ENCODE measurements at places on chromosomes 5 and 9. TPM values are rescaled to one million over a fixed set of nuclear protein-coding genes. Genes with fewer than 3 reads are reported as not detected.

The PDGFRB gene
- 27.1 TPM for total RNA-seq

GRCh38 chr5:64165500-64166200, at the start of gene RNF180:
Gene RNF180, plus strand, starts transcription at chr5:64165843. Its CDS starts 34,965 bp downstream, at chr5:64200808.
- peak; percentile 48 for DNase-seq

- no peak for DNase-seq
These were observed 48.4 kb downstream of the GALNT10 start for GRCh38 chr5:154238776-154239481.

The MEIKIN gene
- not detected for total RNA-seq

DNA sequence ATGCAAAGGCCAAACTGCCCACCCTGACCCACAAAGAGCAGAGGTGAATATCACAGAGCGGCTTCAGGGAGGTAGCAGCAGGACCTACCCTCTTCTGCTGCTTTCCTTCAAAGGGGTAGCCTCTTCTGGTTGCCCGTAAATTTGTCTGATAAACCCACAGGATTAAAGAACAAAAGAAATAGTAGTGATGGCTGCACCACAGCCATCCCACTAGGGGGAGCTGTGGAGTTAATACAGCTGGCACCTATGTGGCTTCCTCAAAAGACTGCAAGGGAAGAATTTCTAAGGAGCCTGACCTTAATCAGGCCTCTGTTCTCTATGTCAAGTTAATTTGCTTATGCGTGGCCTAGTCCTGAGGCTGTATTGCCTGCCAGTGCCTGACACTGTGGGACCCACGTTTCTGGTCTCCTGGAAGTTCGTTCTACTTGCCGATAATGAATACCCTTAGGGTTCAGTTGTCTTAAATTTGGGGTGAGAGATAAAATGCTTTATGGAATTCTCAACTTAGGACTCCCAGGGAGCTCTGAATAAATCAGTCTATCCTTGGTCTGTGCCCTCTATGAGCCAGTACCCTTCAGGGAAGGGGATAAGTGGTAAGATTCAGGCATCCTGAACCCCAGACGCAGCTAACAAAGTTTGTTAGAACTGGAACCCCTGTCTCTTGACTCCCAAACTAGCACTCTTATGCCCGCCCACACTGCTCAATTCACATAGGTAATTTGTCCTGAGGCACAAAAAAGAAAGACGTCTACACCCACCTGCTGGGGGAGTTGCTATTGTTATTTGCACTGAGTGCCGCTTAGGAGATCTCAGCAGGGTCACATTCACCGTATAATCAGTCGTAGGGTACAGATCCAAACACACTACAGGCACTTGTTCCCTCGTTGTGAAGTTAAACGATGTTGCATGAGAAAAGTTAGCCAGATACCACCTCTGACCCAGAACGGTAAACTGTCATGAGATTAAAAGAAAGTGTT, 77.1 kb downstream of the SUSD1 start:
- no peak for DNase-seq

DNA sequence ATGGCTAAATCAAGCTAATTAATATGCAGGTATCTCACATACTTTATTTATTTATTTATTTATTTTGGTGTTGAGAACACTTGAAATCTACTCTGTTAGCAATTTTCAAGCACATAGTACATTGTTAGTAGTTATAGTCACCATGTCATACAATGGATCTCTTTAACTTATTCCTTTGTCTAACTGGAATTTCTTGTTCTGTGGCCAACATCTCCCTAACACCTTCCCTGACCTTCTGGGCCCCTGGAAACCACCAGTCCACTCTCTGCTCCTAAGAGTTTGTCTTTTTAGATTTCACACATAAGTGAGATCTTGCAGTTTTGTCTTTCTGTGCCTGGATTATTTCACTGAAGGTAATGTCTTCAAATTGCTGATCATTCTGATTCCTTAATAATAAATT, 229.1 kb downstream of the SEMA5A start:
- DNase-seq = no peak

DNA sequence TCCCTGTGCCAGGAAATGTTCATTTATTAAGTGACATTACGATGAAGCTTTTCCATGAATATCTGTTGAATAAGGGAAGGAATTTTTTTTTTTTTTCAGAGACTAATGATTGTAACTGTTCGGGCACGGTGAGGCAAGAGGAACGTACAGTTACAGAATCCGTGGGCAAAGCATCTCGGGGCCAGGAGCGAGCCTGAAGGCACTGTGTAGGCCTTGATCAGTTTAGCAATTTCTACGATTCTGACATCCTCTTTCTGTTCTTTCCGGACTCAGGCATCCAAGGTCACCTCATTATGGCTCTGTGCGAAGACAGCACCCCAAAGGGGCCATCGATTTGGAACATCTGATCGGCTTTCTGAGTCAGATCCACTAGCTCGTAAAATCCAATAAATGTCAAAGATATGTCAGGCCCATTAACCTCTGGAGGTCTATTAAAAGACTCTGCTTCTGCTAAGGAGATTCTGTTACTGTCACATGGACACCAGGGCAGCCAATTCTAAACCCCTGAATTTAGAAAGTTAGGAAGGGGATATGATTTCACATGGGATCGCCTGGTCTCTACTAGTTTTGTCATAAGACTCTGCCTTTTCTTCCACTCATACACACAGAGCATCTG, 41.4 kb upstream of the BOD1 start:
- no peak for DNase-seq

The RASEF gene
- total RNA-seq = 40.7 TPM

- no peak for DNase-seq
These were observed 203.6 kb downstream of the PIK3R1 start for GRCh38 chr5:68419081-68419636.

- no peak for DNase-seq
These were observed 243.8 kb downstream of the CDK5RAP2 start for GRCh38 chr9:120336021-120336752.

GRCh38 chr5:50501491-50502228, 60.6 kb upstream of the EMB start:
- no peak for DNase-seq

DNA sequence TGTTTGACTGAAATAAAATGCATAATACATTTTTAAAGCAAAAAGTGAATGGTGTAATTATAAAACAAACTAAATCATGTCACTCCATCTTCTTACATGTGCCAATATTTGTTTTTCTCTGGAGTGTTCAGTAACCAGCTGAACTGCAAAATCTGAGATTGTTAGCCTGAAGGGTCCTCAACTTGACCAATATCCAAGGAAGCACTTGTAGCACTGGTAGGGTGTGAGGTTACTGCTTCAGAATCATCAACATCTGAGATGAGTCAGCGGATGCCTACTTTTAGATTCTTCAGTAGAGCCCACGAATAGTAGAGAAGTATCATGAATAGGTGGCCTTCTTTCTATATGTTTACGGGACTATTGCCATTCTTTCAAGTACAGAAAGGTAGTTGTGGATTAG, 226.7 kb downstream of the TLE4 start:
- DNase-seq = no peak

GRCh38 chr9:91949946-91950664, at the start of gene ROR2:
Gene ROR2, minus strand, starts transcription at chr9:91950228.
- peak; percentile 67 for DNase-seq

- DNase-seq = no peak
These were observed 80.0 kb upstream of the PUM3 start for GRCh38 chr9:2923766-2924379.

DNA sequence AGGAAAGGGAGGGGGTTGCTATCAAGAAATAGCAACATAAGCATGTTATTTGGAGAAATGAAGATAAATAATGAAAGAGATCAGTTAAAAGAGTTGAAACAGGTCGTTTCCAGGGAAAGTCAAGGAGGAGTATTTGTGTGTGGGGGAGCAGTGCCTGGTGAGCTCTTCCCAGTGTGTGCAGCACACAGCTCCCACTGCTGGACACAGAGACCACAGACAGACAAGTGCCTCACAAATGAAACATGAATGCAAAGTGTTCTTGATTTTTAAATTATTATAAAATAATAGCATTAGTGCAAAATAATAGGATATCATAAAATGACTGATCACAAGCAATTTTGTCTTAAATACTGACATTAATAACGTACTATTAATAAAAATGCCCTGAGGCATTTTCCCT, 40.8 kb downstream of the LIFR start:
- DNase-seq = no peak

GRCh38 chr5:3709068-3709716, 113.6 kb downstream of the IRX1 start:
- no peak for DNase-seq

The CCDC171 gene
- 3.6 TPM for total RNA-seq

- DNase-seq = no peak
These were observed 4.0 kb downstream of the RGS7BP start for GRCh38 chr5:64509828-64510227.

- DNase-seq = no peak
These were observed 118.0 kb downstream of the PRKACG start for GRCh38 chr9:68895741-68896478.

The LCN9 gene
- total RNA-seq = not detected

DNA sequence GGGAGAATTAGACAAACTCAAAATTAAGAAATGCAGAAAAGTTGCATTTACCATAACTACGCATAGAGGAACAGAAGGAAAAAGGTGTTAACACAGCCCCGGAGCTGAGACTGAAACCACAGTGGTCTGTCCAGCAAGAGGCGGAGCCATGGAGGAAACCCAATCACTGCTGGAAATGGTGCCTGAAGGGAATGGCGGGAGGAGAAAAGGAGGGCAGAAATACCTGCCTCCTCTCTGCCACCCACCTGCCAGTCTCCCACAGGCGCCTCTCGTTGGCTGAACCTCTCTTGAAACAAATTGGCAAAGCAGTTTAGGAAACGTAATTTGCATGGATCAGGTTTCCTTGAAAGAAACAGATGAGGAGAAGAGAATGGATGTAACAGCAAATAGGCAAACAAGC, 9.7 kb upstream of the PRKACG start:
- DNase-seq = no peak

DNA sequence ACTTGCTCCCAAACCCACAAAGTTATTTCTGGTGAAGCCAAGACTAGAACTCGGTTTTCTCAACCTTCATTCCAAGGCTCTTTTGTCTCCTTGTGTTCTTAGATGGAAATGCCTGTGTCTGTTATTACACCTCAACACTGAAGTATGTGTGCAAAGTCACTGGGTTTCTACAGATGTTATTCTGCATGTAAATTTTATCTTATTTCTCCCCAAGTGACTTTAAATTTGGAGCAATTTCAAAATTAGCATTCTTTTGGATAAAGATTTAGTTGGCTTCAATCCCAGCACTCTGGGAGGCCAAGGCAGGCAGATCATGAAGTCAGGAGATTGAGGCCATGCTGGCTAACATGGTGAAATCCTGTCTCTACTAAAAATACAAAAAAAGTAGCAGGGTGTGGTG, 104.4 kb upstream of the GNA14 start:
- no peak for DNase-seq

The TRAF1 gene
- 5.5 TPM for total RNA-seq

- DNase-seq = no peak
These were observed 823 bp upstream of the PRDM6 start for GRCh38 chr5:123088031-123088805.

DNA sequence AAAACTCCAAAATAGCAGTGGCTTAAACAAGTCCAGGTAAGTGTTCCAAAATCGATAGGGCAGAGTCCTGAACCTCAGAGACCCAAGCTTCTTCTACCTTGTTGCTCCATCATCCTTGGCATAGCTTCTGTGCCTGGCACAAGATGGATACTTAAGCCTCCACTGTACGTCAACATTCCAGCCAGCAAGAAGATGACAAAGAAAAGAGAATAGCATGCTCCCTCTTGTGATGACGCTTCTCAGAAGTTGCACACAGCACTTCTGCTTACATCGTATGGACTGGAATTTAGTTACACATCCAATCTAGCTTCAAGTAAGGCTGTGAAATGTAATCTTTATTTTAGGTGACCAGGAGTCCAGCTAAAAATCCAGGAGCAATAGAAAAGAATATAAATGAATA, 227.4 kb downstream of the ESM1 start:
- no peak for DNase-seq

- DNase-seq = no peak
These were observed 17.2 kb upstream of the GCNT1 start for GRCh38 chr9:76441551-76442322.

- no peak for DNase-seq
These were observed 129.4 kb downstream of the AOPEP start for GRCh38 chr9:94855903-94856302.

DNA sequence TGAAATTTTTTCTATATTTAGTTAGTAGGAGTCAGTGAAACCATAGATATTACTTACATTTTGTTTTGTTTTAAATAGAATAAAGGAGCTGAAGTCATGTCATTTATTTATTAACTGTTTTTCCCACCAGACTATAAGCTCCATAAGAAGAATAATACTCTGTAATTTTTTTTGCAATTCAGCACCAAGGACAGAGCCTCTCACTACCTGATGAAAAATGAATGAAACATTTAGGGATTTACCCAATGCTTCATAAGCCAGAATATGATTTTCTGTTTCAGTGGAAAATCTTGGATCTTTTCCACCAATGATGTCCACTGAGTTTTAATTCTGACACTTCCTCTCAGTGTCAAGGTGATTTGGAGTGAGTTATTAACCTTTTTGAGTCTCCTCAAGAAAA, 624.9 kb upstream of the GRAMD2B start:
- DNase-seq = peak; percentile 14

GRCh38 chr5:40736103-40736875, 19.5 kb downstream of the TTC33 start:
- DNase-seq = no peak

GRCh38 chr5:159814805-159815585, 101.3 kb upstream of the ADRA1B start:
- DNase-seq = no peak

- DNase-seq = no peak
These were observed 9.4 kb downstream of the LCN12 start for GRCh38 chr9:136961279-136962065.

DNA sequence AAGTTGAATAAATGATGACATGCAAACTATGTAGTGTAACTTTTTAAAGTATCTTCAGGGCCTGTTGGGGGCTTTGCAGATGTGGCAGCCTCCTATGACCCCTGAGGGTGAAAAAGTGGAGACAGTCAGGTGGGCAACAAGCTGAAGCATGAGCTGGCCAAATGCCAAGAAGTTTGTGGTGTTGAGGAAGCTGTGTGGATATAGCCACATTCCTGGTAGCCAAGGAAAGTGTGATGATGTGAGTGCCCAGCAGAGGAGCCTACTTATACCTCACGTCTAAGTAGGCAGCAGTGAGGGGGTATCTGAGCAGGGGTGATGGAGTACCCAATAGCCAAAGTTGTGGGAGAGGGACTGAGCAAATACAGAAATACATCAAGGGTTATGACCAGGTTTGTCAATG, 621.2 kb upstream of the CDH6 start:
- no peak for DNase-seq

The SLCO6A1 gene
- not detected for total RNA-seq

The PCSK1 gene
- total RNA-seq = 3.7 TPM

The SHOC1 gene
- not detected for total RNA-seq

GRCh38 chr9:23341346-23341745, 484.7 kb downstream of the ELAVL2 start:
- no peak for DNase-seq

- DNase-seq = no peak
These were observed 159.6 kb downstream of the IRX2 start for GRCh38 chr5:2591777-2592453.

DNA sequence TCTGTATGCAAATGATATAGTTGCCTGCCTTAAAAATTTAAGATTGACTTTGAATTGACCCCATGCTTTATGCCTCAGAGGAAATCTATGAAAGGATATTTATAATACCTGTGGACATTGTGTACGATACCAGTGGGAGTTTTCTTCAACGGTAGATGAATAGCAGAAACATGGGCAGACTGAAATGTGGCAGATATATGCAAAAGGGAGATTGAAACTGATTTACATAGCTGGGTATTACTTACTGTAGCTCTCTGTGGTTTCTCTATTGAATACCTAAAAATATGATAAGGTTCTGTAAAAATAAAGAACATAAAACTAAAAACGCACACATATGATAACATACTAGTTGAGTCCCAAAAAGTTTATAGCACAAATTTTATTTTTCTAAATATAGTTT, 345.2 kb upstream of the PCSK5 start:
- DNase-seq = no peak
